ENCODE measurements at places on chromosomes 16 and 17.
A peak's percentile ranks its signal among the peaks of the same experiment; 100 is the strongest.

- no peak for DNase-seq
These were observed 152.6 kb downstream of the PRKCA start for GRCh38 chr17:66455060-66455459.

GRCh38 chr17:37187262-37187661, 188.5 kb upstream of the C17orf78 start:
- DNase-seq = no peak

DNA sequence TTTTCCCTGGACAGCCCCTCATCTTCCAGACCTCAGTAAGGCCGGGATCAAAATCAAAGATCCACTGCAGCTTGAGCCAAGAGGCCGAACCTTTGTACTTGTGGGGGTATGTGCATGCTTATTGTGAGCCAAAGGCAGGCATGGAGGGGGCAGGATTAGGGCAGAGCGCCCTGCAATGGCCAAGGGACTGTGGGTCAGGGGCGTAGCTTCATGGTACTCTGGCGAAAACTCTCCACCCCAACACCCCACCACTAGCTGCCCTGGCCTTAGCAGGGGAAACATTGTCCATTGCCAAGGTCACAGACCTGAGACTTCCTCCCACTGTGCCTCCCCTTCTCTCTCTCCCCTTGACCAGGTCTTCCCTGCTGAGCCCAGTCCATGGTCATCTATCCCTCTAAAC, 90.1 kb downstream of the TMEM132E start:
- no peak for DNase-seq

DNA sequence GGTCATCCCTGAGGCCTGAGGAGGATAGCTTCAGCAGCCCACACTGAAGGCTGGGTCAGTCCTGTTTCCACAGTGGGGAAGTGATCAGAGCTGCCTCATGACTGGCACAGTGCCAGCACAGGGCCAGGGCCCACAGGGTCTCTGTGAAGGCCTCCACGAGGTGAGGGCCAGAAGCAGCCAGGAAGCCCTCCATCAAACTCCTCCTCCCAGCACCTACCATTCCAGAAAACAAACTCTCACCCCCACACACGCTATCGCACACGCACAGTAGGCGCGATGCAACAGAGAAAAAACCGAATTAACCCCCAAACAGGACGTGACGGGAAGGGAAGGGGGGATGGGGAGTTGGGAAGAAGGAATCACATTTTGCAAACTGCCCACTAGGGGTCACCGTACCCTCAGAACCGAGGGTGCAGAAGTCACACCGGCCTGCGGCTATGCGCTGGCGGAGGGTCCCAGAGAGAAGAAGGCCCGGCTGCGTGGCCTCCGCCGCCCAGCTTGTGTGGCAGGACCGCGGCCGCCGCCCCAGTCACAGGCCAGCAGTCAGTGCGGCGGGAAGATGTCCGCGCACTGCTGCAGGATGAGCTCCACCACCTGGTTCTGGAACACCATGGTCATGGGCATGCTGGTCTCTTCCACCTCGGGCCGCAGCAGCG, 37.6 kb downstream of the ARHGAP27 start:
- DNase-seq = peak; percentile 66

DNA sequence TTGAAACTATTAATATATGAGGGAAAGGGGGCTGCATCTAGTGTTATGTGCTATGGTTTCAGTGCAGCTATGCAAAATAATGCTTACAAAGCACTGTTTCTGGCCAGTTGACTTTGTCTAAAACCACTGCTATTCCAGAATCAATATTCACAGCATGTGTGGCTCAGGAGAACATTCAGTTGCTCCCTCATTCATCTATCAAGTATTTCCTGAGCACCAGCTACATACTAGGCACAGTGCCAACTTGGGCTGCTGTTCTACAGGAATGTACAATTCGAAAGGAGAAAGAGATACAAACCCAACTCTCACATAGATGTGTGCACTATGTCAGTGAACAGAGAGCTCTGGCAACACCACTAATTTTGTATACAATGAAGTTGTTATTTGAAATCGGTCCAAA, 183.0 kb downstream of the PHKB start:
- DNase-seq = peak; percentile 44

- DNase-seq = no peak
These were observed 19.9 kb downstream of the C17orf100 start for GRCh38 chr17:6671431-6671830.
